ENCODE measurements at places on chromosomes 11 and 22.

- peaks cover 2% of the 10 kb centered on the region for H3K36me3 ChIP-seq
- no peak overlapping the region for H3K27ac ChIP-seq
- DNase-seq: no peak
- no peaks in the 10 kb centered on the region for H3K27me3 ChIP-seq
- H3K4me1 ChIP-seq: no peaks in the 10 kb centered on the region
- H3K4me3 ChIP-seq: no peak overlapping the region
Observed at GRCh38 chr11:82978422-82979099, 77.0 kb downstream of the DDIAS start.

DNA sequence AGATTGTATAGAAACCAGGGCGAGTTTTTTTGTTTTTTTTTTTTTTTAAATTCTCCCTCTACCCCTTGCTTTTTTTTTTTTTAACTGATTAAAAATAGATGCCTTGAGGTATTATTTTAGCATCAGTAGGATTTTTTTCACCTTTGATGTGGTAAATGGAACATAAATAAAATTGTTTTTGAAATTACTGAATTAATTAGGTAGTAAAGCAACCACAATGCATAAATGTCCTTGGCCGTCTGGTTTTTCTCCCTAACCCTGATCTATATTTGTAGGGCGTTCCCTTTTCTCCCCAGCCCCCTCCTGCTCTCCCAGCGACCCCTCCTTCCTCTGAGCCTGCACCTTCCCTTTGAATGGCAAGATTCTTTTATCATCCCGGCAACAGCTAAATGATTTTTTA lies 107.8 kb downstream of the ZBTB16 start:
- peaks cover 8% of the 10 kb centered on the region for H3K4me1 ChIP-seq
- no peak for DNase-seq

DNA sequence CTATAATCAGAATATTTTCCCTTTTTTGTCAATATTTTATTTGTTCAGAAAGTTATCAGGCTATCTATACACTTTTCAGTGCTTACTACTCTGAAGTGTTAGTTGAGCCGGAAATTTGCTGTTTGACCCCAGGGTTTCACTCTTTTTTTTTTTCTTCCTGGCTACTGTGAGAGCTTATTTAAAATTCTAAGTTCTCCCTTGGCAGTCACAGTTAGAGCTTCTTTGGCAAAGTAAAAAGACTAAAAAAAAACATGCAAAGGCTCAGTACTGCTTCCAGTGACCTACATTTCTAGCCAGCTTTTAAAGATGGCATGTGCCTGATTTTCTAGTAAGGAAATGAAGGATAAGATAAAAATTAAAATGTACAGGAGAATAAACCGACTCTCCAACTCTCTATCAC lies 48.4 kb downstream of the ELP4 start:
- no peak overlapping the region for H3K27ac ChIP-seq
- H3K36me3 ChIP-seq: no peaks in the 10 kb centered on the region
- no peaks in the 10 kb centered on the region for H3K27me3 ChIP-seq
- no peaks in the 10 kb centered on the region for H3K4me1 ChIP-seq

DNA sequence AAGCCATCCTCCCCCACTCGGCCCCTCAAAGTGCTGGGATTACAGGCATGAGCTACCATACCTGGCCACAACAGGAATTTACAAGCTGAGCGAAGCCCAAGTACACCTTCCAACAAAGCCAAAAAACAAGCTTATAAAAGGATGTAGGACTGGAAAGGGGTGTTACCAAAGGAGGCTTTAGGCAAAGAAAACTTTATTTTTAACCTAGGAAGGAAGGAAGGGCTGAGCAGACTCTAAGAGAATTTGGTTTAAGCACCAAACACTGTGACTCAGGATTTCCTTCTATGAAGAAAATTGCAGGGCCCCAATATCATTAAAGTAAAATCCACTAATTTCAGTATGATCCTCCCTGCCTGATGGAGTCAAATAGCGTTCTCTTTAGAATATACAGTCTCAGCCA lies 12.1 kb downstream of the DENND5A start:
- H3K36me3 ChIP-seq: peaks cover 4% of the 10 kb centered on the region
- no peak for DNase-seq
- no peak overlapping the region for H3K27ac ChIP-seq
- peaks cover 3% of the 10 kb centered on the region for H3K4me1 ChIP-seq
- no peak overlapping the region for H3K4me3 ChIP-seq

GRCh38 chr11:71199226-71199820 lies 53.1 kb downstream of the SHANK2 start:
- no peak overlapping the region for H3K27ac ChIP-seq
- H3K27me3 ChIP-seq: no peaks in the 10 kb centered on the region
- no peaks in the 10 kb centered on the region for H3K4me1 ChIP-seq
- peaks cover 2% of the 10 kb centered on the region for H3K36me3 ChIP-seq

GRCh38 chr11:71489311-71490043 lies 36.5 kb downstream of the NADSYN1 start:
- DNase-seq: no peak
- H3K27me3 ChIP-seq: no peaks in the 10 kb centered on the region
- H3K4me1 ChIP-seq: peaks cover 5% of the 10 kb centered on the region
- no peak overlapping the region for H3K4me3 ChIP-seq
- H3K36me3 ChIP-seq: peaks cover 43% of the 10 kb centered on the region

GRCh38 chr11:848380-848931 lies 5.8 kb downstream of the TSPAN4 start:
- H3K27me3 ChIP-seq: peaks cover 14% of the 10 kb centered on the region
- no peak overlapping the region for H3K4me3 ChIP-seq
- H3K36me3 ChIP-seq: no peaks in the 10 kb centered on the region
- H3K27ac ChIP-seq: no peak overlapping the region
- DNase-seq: peak; percentile 33

GRCh38 chr11:75562836-75563484 lies 907 bp downstream of the SERPINH1 start:
- peak overlapping the region; percentile 95 for H3K27ac ChIP-seq
- H3K4me1 ChIP-seq: peaks cover 43% of the 10 kb centered on the region
- H3K4me3 ChIP-seq: peak overlapping the region; percentile 91
- peak; percentile 45 for DNase-seq
- no peaks in the 10 kb centered on the region for H3K27me3 ChIP-seq

GRCh38 chr11:12276356-12276755 lies 101.0 kb upstream of the PARVA start:
- H3K4me3 ChIP-seq: no peak overlapping the region
- H3K4me1 ChIP-seq: peaks cover 12% of the 10 kb centered on the region
- no peaks in the 10 kb centered on the region for H3K27me3 ChIP-seq
- H3K27ac ChIP-seq: no peak overlapping the region

- no peaks in the 10 kb centered on the region for H3K36me3 ChIP-seq
- peaks cover 11% of the 10 kb centered on the region for H3K4me1 ChIP-seq
- H3K27ac ChIP-seq: no peak overlapping the region
Observed at GRCh38 chr11:19766206-19766605, 53.6 kb downstream of the NAV2 start.

- H3K4me1 ChIP-seq: no peaks in the 10 kb centered on the region
- H3K27me3 ChIP-seq: no peaks in the 10 kb centered on the region
- no peak overlapping the region for H3K27ac ChIP-seq
- H3K4me3 ChIP-seq: no peak overlapping the region
- no peaks in the 10 kb centered on the region for H3K36me3 ChIP-seq
Observed at GRCh38 chr11:27166130-27166529, 125.5 kb downstream of the BBOX1 start.

- H3K27ac ChIP-seq: no peak overlapping the region
- H3K27me3 ChIP-seq: no peaks in the 10 kb centered on the region
- H3K36me3 ChIP-seq: no peaks in the 10 kb centered on the region
- DNase-seq: peak; percentile 17
Observed at GRCh38 chr22:40024201-40025061, 29.7 kb downstream of the FAM83F start.

- no peak for DNase-seq
- H3K36me3 ChIP-seq: peaks cover 1% of the 10 kb centered on the region
- H3K4me3 ChIP-seq: no peak overlapping the region
- H3K4me1 ChIP-seq: no peaks in the 10 kb centered on the region
Observed at GRCh38 chr11:6962673-6963072, 36.4 kb downstream of the ZNF215 start.

GRCh38 chr11:119512369-119512768 lies 89.4 kb upstream of the THY1 start:
- DNase-seq: no peak
- H3K4me3 ChIP-seq: no peak overlapping the region
- no peaks in the 10 kb centered on the region for H3K36me3 ChIP-seq
- H3K27ac ChIP-seq: no peak overlapping the region

- H3K4me3 ChIP-seq: no peak overlapping the region
- H3K4me1 ChIP-seq: peaks cover 3% of the 10 kb centered on the region
- DNase-seq: peak; percentile 70
Observed at GRCh38 chr11:100855466-100856067, 168.5 kb downstream of the ARHGAP42 start.

GRCh38 chr11:490930-491260 lies 16.1 kb downstream of the RNH1 start:
- no peak overlapping the region for H3K4me3 ChIP-seq
- DNase-seq: no peak
- no peaks in the 10 kb centered on the region for H3K4me1 ChIP-seq
- no peak overlapping the region for H3K27ac ChIP-seq
- peaks cover 60% of the 10 kb centered on the region for H3K36me3 ChIP-seq

DNA sequence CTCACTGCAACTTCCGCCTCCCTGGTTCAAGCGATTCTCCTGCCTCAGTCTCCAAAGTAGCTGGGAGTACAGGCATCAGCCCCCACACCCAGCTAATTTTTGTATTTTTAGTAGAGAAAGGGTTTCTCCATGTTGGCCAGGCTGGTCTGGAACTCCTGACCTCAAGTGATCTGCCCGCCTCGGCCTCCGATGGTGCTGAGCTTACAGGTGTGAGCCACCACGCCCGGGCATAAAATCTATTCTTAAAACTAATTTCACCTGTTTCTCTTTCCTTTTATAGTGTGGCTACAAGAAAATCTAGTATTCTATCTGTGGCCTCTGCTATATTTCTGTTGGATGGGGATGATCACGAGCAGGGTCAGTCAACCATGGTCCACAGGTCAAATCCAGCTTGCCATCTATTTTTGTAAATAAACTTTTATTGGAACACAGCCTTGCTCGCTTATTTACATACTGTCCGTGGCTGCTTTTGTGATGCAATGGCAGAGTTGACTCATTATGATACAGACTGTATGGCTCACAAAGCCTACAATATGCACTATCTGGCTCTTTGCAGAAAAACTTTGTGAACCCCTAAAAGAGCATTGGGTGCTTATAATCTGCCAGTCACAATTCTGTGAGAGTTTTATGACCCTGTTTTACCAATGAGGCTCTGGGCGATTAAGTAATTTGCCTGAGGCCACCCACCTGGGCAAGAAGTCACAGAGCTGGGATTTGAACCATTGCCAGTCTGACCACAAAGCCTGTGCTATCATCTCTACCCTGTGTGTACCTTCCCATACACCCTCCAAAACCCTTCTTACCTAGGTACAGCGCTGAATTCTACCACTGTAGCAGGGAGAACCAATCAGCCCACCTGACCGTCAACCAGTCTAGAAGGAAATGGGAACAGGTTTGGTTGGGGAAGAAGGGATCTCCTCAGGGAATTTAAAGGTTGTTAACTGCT lies 28.3 kb downstream of the SLC1A2 start:
- DNase-seq: peak; percentile 64
- H3K27me3 ChIP-seq: no peaks in the 10 kb centered on the region

DNA sequence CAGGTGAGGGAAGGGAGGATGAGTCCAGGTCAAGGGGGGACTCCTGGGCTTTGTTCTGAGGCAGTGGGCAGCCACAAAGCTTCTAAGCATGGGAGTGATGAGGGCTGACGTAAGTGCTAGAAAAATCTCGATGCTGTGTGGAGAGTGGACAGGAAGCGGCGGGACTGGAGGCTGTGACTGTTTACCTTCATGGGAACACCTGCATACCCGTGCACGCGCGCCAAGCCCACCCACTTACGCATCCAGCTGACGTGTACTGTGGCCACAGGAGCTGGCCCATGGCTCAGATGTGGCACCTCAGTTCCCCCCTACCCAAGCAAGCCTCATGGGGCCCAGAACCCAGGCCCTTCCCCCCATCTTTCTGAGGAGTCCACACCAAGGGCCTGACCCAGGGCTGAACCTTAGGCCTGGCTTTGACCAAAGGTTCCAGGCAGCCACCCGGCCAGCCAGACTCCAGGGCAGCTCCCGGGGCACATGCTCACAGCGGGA lies 14.0 kb downstream of the MYRF start:
- H3K4me1 ChIP-seq: peaks cover 18% of the 10 kb centered on the region
- H3K36me3 ChIP-seq: no peaks in the 10 kb centered on the region
- no peak overlapping the region for H3K4me3 ChIP-seq
- H3K27me3 ChIP-seq: no peaks in the 10 kb centered on the region
- no peak overlapping the region for H3K27ac ChIP-seq
- DNase-seq: no peak

DNA sequence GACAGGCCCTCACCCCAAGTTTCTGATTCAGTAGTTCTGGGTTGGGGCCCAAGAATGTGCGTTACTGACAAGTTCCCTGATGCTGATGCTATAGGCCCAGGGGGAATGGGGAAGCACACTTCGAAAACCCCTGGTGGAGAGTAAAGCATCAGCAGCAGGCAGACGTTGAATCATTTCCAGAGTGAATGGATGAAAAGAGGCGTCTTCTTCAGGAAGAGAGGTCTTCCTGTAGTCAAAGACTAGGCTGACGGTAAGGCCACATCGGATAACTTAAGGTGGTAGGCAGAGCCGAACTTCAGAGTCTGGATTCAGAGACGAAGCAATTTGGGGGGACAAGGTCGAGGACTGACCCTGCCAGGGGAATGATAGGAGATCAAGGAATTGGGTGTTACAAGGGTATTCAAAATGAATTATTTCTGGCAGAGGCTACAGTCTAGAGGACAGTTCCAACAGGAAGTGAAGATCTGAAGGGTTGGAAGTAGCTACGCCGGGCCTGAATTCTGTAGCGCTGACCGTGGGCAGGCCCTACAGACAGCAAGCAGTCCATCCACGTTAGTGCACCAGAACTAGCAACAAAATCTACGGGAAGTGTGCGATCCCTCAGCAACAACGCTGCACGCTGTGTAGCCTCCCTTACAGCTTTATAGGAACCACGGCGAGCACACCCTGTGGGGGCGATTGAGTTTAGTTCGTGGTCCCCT lies 862 bp upstream of the CENATAC start:
- H3K27me3 ChIP-seq: no peaks in the 10 kb centered on the region
- H3K4me1 ChIP-seq: peaks cover 9% of the 10 kb centered on the region
- peak; percentile 28 for DNase-seq
- peak overlapping the region; percentile 78 for H3K4me3 ChIP-seq
- peaks cover 15% of the 10 kb centered on the region for H3K36me3 ChIP-seq

DNA sequence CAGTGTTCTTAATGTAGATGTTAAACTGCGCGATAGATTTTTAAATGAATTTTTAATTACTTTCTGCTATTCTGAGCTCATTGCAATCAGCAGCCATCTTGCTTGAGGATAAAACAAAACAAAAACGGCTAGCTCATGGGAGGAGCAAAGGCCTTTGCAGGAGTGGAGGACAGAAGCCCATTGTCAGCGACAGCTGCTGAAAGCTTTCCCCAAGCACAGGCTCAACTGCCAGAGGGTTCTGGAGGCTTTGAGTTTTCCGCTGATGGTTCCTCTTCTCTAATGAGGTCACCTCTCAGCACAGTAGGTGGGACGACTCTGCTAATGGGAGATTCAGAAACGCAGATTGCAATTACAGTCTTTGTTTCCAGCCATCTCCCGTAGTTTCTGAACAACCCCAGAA lies 167.1 kb upstream of the TTC12 start:
- no peak for DNase-seq
- H3K4me1 ChIP-seq: no peaks in the 10 kb centered on the region
- no peak overlapping the region for H3K27ac ChIP-seq
- H3K4me3 ChIP-seq: no peak overlapping the region
- no peaks in the 10 kb centered on the region for H3K27me3 ChIP-seq

GRCh38 chr22:21816787-21817496 lies 50.5 kb downstream of the MAPK1 start:
- no peak overlapping the region for H3K27ac ChIP-seq
- peak; percentile 11 for DNase-seq
- H3K27me3 ChIP-seq: no peaks in the 10 kb centered on the region
- no peaks in the 10 kb centered on the region for H3K4me1 ChIP-seq

- H3K27me3 ChIP-seq: no peaks in the 10 kb centered on the region
- H3K4me3 ChIP-seq: no peak overlapping the region
- H3K27ac ChIP-seq: no peak overlapping the region
- H3K36me3 ChIP-seq: no peaks in the 10 kb centered on the region
- no peaks in the 10 kb centered on the region for H3K4me1 ChIP-seq
Observed at GRCh38 chr11:29029452-29029851, 921.3 kb downstream of the METTL15 start.

Data from trophoblast cell (in vitro differentiated cells and primary cell).